ENCODE measurements at places on chromosomes 2 and 18. TPM values are rescaled to one million over a fixed set of nuclear protein-coding genes. Genes with fewer than 3 reads are reported as not detected.
A peak's percentile ranks its signal among the peaks of the same experiment; 100 is the strongest.

The CHAC2 gene
- polyA plus RNA-seq: 4.3 TPM

The PMAIP1 gene
- polyA plus RNA-seq: 77.8 TPM

GRCh38 chr2:207658156-207658555 is 33.0 kb upstream of the METTL21A start:
- DNase-seq: no peak

- DNase-seq: no peak
These were observed 117.0 kb downstream of the LAMA1 start for GRCh38 chr18:7000484-7001096.

- no peak for DNase-seq
These were observed 86.4 kb upstream of the MAP4K3 start for GRCh38 chr2:39523308-39524044.

- DNase-seq: no peak
These were observed 328.8 kb downstream of the ARL6IP6 start for GRCh38 chr2:153047220-153047619.

The MC4R gene
- not detected for polyA plus RNA-seq

DNA sequence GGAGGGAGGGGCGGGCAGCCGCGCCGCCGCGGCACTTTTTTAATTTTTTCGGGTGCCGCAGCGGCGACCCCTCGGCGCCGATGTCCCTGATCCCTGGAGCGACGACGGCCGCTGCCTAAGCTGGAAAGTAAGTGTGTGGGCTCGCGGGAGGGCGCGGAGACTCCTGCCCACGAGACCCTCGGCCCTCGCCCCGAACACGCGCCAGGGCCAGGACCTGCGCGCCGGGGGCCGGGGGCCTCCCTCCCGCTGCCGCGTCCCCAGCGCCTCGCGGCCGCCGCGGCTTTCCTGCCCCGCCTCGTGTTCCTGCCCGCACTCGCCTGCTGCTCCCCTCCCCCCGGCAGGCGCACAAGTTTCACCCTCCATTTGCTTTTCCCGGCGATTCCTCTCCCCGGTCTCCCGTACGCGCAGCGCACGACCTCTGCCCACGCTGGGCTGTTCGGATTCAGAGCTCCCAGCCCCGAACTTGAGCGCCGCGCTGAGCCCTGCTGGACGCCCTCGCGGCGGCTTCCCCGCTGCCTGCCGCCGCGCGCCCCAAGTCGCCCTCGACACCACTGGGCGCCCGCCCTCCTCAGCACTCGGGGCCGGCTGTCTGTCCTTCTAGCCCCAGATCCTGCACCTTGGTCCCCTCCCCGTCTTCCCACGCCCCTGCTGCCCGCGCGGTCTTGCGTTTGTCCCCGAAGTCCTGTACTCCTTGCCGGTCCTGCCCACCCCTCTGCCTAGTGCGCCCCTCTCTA is 507 bp downstream of the PKP4 start:
- DNase-seq: peak; percentile 58

All from immature natural killer cell (primary cell).